ENCODE measurements at places on chromosomes 13 and 19. TPM values are rescaled to one million over a fixed set of nuclear protein-coding genes. Genes with fewer than 3 reads are reported as not detected.

DNA sequence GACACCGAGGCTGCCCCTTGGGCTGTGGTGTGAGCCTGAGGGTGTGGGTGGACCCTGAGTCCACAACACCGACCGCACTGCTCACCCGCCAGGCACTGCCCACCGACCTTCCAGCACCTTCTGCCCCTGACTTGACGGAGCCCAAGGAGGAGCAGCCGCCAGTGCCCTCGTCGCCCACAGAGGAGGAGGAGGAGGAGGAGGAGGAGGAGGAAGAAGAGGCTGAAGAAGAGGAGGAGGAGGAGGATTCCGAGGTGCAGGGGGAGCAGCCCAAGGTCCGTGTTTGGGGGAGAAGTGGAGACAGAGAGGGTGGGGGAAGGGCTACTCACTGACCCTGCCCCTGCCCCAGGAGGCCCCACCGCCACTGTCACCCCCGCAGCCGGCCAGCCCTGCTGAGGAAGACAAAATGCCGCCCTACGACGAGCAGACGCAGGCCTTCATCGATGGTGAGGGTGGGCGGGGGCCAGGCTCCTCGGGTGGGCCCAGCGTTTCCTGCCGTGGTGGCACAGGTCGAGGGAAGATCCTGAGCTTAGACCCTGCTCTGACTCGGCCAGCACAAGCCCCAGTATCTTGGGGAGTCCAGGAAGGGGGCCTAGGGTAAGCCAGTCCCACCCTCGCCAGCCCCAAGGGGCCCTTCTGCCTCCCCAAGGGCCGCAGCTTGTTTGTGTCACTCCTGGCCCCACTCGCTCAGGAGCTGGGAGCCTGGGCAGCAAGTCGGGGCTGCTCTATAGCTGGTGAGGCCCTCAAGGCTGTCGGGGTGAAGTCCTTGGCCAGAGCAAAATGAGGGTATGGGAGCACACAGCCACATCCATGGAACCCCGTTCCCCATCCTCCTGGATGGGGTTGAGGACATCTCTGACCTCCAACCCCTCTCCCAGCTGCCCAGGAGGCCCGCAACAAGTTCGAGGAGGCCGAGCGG, 12.2 kb downstream of the PRKCSH start:
- DNase-seq: no peak

NOP53 gene
- total RNA-seq: 380 TPM

DNA sequence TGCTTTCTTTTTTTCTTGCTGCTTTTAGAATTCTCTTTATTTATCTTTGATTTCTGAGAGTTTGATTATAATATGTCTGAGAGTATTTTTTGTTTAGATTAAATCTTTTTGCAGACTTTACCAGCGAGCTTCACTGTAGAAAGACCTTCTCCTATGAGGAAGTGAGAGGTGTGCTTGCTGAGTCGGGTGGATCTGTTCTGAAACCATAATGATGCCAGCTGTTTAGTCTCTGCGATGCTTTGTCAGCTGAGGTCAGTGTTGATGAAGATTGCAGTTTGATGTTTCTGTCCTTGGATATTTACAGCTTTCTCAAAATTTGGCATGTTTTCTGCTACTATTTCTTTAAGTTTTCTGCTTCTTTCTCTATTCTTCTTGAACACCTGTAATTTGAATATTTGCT, 309.1 kb upstream of the SLITRK6 start:
- no peak for DNase-seq

GRCh38 chr19:35816846-35817245, 4.2 kb upstream of the PRODH2 start:
- DNase-seq: no peak

MAP4K1 gene
- 1.3 TPM for total RNA-seq

DNA sequence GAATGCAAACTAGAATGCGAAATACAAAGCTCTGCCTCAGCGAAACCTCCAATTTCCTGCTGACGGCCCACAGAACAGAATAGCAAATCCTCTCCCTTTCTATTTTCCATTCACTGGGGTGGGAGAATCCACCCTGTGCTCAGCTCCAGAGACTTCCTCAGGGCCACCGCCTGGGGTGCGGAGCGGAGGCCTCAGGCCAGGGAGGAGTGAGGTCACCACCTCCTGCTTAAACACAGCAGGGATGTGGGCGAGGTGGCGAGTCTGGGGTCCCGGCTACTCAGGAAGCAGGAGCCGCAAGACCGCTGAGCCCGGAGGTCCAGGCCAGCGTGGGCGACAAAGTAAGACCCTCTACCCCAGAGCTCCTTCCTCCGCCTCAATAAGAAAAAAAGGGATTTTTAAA, 666 bp upstream of the ZNF320 start:
- no peak for DNase-seq

TGFBR3L gene
- 0.14 TPM for total RNA-seq

- no peak for DNase-seq
Measured at GRCh38 chr13:76503766-76504165, 382.4 kb downstream of the KCTD12 start.

C19orf12 gene
- total RNA-seq: 39.9 TPM

CD320 gene
- total RNA-seq: 85.6 TPM

ZNF486 gene
- 24.6 TPM for total RNA-seq

AXL gene
- total RNA-seq: 128 TPM

- no peak for DNase-seq
Measured at GRCh38 chr19:18051887-18052286, 34.8 kb downstream of the IL12RB1 start.

GRCh38 chr19:17329366-17330261, 5.0 kb downstream of the ANO8 start:
- no peak for DNase-seq

- DNase-seq: no peak
Measured at GRCh38 chr13:74866101-74866500, 615.9 kb downstream of the TBC1D4 start.

GRCh38 chr13:105573136-105573535, 962.3 kb downstream of the EFNB2 start:
- no peak for DNase-seq

DNA sequence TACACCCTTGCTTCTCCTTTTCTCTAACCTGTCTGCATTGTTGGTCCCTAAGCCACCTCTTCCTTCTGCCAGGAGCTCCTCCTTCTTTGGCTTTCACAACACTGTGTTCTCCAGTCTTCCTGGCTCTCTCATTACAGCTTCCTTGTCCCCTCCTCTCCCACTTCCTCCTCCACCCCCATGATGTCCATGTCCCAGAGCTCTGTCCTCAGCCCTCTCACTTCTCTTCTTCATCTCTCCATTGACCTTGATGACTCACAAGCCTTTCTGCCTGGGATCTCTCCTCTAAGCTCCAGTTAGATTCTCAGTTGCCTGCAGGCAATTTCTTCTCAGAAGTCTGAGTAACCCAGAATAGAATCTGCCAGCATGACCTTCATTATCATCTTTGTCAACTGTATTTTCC, 100.3 kb upstream of the WASF3 start:
- no peak for DNase-seq

- DNase-seq: no peak
Measured at GRCh38 chr13:52955472-52955874, 73.1 kb upstream of the OLFM4 start.

GRCh38 chr13:30816736-30817135, 81.4 kb downstream of the ALOX5AP start:
- DNase-seq: no peak

KIR3DL1 gene
- not detected for total RNA-seq

DNA sequence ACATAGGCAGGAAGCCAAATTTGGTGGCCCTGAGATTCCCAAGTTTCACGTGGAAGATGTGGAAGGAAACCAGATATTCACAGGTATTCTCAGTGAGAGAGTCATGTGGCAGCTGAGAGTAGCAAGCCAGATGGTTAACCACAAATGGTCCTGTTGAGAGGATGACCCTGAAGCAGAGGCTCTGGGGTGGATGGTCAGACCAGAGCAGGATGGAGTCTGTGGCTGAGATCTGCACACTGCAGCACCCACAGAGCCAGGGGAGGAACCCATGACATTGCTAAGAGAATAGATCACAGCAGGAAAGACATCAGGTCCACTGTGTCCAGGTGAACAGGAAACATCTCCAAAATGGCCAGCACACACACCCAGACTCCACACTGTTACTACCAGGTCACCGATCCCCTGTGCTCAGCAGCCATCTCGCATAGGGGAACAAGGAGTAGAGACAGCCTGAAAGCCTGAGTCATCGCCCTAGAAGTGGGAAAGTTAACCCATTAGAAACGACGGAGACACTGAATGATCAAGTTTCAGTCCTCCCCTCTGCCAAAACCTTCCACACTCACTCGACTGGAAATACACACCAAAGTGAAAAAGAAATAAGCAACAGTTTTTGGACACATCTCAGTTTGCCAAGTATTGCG, 160.0 kb downstream of the RBM26 start:
- no peak for DNase-seq

Data from kidney epithelial cell (primary cell).